Fibroblast of lung (primary cell): ENCODE measurements at places on chromosomes 12 and 14. TPM values are rescaled to one million over a fixed set of nuclear protein-coding genes. Genes with fewer than 3 reads are reported as not detected.

PLA2G1B gene
- 0.51 TPM in 1 of 2 replicates, not detected in the other for total RNA-seq

KRT6A gene
- total RNA-seq = not detected in 2 replicates

CLEC9A gene
- total RNA-seq = not detected in 2 replicates

DACT1 gene
- total RNA-seq = 10.2 and 22.6 TPM in 2 replicates

MSI1 gene
- under 0.01 TPM in 1 of 2 replicates, not detected in the other for total RNA-seq

SLC10A1 gene
- total RNA-seq = not detected in 2 replicates

PAWR gene
- total RNA-seq = 16.0 and 16.9 TPM in 2 replicates

BTBD6 gene
- 39.5 and 49.9 TPM in 2 replicates for total RNA-seq

RNASE2 gene
- not detected in 2 replicates for total RNA-seq

RIC8B gene
- 10.8 and 11.6 TPM in 2 replicates for total RNA-seq

KRT2 gene
- not detected in 2 replicates for total RNA-seq

RHOJ gene
- total RNA-seq = 1.2 and 4.1 TPM in 2 replicates

KERA gene
- total RNA-seq = not detected in 2 replicates

GRCh38 chr14:56153267-56153666 is 35.1 kb downstream of the PELI2 start:
- no peak for DNase-seq

DNA sequence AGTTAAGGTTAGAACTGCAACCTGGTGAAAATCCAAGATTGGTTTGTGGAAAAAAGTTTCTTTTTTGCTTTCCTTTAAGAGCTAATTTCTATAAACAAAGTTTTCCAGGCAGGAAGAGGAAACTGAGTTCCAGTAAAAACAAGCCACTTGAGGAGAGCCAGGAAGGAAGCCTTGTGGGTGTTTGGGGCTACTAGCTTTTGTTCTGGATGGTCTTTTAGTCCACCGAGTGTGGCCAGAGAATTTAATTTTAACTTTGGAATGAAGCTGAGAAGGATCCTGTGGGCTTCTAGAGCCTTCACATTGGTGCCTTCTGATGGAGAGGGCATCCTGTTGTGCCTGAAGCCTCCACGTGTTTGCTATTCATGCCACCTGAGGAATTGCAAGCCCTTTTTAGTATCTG is 327.9 kb downstream of the C12orf75 start:
- no peak for DNase-seq

- peak; percentile 30 for DNase-seq
Observed at GRCh38 chr12:86710109-86710508, 453.9 kb upstream of the MGAT4C start.

- no peak for DNase-seq
Observed at GRCh38 chr12:47311568-47311967, 231.8 kb upstream of the AMIGO2 start.

DNA sequence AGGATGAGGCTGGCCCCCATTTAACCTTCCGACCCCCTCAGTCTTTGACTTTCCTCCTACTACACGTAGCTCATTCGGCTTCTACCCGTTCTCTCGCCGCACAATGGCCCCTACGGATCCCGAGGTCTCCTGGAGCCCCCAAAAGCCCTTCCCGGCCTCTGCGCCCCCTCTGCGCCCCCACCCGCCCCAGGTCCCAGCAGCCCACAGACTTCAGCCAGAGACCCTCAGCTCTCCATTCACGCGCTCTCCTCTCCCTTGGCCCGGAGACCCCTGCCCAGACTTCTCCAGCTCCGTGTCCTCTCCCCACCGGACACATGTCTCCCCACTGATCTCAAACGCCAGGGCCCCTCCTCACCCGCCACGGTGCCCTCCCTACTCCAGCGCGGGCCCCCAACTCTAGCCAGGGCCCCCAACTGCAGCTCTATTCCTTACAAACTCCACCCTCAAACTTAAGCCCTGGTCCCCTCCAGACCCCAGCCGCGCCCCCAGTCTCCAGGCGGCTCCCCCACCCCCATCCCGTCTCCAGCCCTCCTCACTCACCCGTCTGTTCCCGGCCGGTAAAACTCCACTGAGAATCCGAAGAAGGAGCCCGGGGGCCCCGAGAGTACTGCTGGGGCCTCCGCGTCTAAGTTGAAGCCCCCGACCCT is 502 bp downstream of the ITGA5 start:
- no peak for DNase-seq

GRCh38 chr12:132379996-132380395 is 50.6 kb upstream of the GALNT9 start:
- no peak for DNase-seq

DNA sequence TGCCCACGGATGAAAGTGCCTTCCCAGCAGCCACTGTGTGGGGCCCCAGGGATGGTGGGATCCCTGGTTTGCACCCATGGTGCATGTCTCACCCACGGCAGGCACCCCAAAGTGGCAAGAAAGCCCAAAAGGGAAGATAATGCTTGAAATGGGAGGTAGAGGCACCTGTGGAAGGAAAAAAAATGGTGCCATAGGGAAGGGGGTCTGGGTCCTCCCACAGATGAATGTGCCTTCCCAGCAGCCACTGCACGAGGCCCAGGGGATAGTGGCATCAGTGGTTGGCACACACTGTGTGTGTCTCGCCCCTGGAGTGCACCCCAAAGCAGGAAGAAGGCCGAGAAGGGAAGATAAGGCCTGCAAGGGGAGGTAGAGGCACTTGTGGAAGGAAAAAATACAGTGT is 264.2 kb downstream of the ALG10 start:
- DNase-seq = no peak

GRCh38 chr12:124507188-124508109 is 60.0 kb downstream of the NCOR2 start:
- peak; percentile 59 for DNase-seq

GRCh38 chr14:37147310-37147880 is 25.0 kb downstream of the SLC25A21 start:
- DNase-seq = peak; percentile 45

- no peak for DNase-seq
Observed at GRCh38 chr14:85191986-85192385, 338.0 kb upstream of the FLRT2 start.

DNA sequence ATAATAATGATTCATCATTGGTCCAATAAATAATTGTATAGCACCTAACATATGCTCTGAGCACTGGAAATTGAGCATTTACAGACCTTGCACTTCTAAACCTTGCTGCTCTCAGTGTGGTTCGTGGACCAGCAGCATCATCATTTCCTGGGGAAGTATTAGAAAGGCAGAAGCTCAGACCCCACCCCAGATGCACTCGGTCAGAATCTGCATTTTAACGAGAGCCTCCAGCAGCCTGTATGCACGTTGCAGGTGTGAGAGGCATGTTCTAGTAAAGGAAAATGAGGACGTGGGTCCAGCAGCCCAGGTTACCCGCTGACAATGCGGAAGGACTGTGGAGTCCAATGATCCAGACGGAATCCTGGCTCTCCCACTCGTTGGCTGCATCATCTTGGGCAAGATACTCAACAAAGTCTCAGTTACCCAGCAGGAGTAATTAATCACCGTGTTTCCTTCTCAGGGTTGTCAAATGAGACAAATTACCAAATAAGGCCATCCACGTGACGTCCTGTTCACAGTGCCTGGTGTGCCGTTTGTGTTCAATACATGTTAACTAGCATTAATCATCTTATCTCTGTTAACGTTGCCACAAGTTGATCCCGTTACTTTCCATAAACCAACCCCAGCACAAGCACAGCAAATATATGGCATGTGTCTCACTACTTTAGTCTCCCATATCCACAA is 49.2 kb upstream of the CCND2 start:
- no peak for DNase-seq

DNA sequence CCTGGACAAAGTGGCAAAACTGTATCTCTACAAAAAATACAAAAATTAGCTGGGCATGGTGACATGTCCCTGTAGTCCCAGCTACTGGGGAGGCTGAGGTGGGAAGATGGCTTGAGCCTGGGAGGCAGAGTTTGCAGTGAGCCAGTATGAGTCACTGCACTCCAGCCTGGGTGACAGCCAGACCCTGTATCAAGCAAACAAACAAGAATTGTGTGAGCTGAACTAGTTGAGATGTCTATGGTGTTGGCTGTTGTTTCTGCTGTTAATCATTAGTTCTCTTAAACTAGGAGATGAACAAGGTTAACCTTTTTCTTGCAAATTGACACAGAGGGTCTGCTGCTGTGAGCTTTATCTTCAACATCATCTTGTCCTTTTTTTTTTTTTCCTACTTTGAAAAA is 23.6 kb downstream of the RASSF3 start:
- peak; percentile 79 for DNase-seq

DNA sequence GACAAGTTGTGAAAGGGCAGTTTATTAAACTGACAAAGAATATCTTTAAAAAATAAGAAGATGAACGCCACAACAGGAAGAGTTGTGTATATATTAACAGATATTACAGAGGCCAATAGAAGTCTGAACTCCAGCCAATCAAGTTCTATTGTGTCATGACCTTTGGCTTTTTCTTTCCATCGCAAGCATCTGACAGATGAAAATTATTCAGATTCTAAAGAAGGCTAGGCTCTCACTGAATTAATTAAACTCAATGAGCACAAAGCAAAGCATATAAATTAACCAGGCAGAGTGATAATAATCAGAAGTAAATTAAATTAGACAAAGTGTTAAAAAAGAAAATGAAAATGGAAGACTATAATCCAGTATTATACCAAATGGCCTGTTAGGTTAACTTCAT is 62.0 kb upstream of the PYGL start:
- no peak for DNase-seq

DNA sequence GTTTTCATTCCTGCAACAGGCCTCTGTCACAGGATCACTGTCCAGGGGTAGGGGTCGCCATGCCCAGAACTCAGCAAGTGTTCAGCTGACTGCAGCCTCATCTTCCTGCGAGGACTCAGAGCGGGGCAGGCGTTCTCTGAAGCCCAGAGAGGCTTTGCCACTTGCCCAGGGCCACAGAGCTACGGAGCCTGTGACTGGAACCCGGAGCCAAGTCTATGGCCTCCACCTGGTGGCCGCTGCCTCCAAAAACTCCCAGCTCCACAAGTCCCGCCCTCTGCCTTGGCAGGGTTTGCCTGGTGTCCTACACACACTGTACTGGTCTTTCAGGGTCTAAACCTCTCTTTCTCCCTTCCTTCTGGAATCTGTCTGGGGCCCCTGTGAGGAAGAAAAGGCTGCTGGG is 8.7 kb upstream of the PPP1R13B start:
- no peak for DNase-seq

GRCh38 chr12:96153131-96153725 is 40.9 kb upstream of the ELK3 start:
- no peak for DNase-seq

GRCh38 chr14:86756521-86757190 is 1226.7 kb downstream of the FLRT2 start:
- DNase-seq = no peak

GRCh38 chr12:65720136-65721130 is 103.8 kb upstream of the HMGA2 start:
- no peak for DNase-seq

DNA sequence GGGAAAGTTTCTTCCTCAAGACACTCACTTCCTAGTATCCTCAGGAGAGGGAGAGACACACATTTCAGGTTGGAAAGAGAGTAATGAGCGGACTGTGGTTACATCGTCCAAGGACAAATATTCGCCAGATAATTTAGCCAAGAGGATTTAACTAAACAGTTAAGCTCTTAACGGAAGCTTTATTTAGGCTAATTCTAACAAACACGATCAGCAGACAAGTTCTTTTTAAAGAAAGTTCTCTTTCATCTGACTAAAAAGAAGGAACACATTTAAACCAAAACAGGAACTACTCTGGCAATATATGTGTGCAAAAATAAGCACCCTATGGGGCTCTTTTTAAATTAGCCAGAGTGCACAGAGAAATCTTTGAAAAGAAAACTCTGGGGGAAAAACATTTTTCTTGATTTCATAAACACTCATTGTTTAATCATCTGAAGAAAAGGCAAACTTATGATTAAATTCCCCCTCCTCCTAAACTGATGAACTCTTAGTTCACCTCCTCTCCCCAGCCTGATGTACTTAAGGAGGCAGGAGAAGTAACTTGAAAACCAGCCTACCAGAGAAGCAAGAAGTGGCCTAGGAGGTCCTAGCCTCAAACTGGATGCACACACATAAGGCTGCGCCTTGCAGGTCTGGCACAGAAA is 13.3 kb upstream of the BTG1 start:
- peak; percentile 9 for DNase-seq

DNA sequence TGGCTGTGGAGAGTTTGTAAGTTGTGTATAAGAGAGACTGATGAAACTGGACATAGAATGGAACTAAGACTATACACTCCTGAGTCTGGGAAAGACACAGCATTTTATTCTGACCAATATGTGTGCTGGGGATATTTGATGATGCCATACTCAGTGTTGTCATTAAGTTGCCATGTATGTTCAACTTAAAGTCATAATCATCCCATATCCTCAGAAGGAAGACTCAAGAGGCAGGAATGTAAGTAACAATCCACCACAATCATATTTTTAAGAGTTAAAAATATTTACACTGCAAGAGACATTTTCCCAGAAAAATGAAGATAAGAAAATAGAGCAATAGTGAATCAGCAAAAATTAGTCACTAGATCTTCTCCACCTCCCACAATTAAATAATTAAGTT is 120.1 kb downstream of the MDGA2 start:
- DNase-seq = peak; percentile 28

DNA sequence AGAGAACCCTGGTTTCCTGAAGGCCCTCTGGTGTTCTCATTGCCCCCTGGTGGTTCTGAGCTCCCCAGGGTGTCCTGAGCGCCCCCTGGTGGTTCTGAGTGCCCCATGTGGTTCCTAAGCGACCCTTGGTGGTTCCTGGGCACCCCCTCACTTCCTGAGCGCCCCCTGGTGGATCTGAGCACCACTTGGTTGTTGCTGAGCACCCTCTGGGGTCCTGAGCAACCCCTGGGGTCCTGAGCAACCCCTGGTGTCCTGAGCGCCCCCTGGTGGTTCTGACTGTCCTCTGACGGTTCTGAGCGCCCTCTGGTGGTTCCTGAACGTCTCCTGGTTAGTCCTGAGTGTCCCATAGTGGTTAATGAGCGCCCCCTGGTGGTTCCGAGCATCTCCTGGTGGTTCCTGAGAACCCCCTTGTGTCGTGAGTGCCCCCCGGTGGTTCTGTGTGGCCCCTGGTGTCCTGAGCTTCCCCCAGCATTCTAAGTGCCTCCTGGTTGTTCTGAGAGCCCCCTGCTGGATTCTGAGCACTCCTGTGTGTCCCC is 568.3 kb downstream of the TMEM121 start:
- DNase-seq = no peak
